ENCODE measurements at places on chromosomes 6 and 20.

GRCh38 chr20:62662422-62662821, 20.1 kb downstream of the SLCO4A1 start:
- peak; percentile 33 for DNase-seq

GRCh38 chr6:3405182-3405518, 51.7 kb downstream of the SLC22A23 start:
- DNase-seq = peak; percentile 39

DNA sequence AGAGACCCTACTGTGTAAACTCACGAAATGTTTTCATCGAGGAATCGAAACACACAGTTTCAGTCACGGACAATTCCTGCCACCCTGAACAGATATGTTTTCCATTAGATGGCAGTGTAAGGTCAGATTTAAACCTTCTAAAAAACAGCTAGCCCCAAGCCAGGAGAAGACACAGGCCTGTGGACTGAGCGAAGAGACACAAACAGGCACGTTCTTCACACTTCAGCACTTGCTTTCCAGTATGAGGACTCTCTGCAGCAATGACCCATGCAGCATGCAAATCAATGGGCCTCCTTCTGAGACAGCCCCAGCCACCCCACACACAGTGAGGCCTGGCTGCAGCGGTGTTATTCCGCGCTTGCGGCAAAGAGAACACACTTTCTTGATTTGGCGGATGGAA, 31.9 kb downstream of the HUS1B start:
- peak; percentile 70 for DNase-seq

DNA sequence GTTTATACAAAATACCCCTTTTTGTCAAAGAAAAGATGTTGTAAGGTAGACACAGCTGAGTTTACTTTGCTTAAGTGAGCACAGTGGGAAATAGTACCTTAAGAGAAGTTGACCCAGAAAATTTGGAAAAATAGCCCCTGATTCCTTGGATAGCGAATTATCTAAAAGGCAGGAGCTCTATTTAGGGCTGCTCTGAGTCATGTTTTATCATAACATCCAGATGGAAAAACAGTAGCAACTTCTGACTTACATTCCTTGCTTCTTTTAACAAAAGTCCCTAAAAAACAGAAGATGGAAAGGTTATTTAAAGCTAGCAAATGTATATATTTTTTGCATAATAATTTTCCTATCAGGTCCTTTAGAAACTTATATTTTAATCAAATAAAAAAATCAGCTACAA, 59.0 kb downstream of the THEMIS start:
- DNase-seq = peak; percentile 24

DNA sequence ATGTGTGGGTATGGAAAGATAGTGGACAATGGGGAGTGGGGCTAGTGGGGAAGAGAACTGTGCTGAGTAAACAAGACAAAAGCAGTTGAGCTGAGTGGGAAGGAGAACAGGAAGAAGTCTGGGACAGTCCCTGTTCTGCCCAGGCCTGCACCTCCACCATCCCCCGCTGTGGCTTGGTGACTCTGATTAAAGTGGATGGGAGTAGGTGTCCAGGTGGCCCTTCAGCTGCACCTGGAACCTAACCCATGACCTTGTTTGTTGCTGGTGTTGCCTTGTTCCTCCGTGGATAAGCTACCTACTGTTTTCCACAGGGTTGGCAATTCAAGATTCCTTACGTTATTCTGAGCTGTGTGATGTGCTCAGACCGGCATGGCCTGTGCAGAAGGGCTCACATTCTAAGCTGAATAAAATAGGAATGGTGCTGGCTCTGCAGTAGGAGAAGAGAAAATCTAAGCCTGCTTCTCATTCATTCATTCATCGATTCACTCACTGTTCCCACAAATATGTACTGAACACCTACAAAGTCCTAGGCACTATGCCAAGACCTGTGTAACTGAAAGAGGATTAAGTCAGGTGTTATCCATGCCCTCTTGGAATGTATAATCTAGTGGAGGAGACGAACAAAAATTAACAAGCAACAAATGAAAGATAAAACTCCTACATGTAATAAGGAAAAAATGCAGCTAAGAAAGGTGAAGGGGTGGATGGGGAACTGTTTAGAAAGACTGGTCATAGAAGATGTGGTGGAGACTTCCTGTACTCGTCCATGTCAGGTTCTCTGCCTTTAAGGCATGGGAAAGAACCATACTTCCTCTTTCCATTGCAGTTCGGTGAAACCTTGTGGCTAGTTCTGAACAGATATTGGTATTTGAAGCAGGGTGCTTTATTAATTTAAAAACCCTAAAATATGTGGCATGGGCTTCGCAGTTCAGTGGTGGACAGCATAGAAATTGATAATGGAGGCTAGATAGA, 10.1 kb upstream of the CALHM6 start:
- no peak for DNase-seq

DNA sequence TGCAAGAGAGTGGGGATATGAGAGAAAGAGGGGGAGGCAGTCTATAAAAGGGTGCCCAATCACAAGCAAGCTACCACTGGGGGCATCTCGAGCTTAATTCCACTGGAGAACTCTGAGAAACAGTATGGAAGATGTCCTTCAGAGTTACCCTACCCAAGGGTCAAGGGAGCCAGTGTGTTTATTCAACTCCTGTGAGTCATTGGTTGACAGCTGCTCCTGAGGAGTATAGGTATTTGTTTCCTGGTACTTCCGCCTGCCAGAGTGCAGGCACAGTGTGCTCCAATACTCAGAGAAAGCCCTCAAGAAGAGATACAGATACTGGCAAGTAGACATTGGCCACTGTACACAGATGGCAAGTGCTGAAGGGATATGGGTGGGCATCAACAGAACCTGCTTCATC, 49.5 kb downstream of the ARHGAP40 start:
- no peak for DNase-seq

DNA sequence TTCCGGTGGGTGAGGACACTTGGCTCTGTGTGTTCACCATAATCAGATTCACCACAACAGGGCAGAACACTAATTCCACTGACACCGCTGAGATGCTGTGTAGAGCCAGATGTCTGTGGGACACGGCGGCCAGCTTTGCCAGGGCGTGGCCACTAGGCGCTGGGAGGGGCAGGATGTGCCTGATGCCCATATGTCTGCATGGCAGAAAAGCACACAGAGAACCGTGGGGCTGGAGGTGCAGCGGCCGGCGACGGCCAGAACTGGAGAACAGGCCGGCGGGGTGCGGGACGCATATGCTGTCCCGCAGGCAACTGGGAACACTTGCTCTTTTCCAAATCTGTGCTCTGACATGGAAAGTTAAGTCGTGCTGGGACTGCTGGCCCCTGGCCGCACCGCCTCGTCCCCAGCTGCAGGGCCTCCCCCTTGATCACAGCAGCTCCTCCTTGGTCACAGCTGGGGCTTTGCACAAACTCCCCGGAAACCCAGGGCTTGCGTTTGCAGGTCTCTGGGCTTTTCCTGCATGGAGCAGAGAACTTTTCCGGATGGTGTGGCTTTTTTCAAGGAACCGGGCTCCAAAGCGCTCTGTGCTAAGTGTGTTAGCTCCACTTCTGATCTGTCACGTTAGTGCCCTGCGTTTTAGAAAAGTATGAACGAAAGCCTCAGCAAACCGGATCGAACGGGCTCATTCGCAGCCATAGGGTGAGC, 31.1 kb downstream of the NTSR1 start:
- no peak for DNase-seq

- peak; percentile 95 for DNase-seq
These were observed 132.2 kb downstream of the SNX5 start for GRCh38 chr20:17836303-17836861.

GRCh38 chr6:4384656-4385055, 249.3 kb upstream of the ECI2 start:
- no peak for DNase-seq

DNA sequence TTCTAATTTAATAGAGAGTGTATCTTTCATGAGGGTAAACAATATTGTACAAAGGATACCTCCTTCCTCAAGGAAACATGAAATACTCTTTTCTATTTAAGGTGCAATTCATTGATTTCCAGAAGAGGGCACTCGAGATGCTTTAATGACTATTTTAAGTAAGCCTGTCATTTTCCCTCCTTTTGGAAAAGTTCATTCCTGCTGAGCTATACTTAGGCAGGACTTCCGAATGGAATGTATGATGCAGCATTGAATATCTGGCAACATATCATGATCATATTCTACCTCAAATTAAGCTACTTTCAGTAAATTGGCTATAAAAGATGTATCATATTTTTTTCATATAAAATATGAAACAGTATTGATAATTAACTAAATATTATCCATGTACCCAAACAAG, 5.0 kb downstream of the DST start:
- peak; percentile 79 for DNase-seq

DNA sequence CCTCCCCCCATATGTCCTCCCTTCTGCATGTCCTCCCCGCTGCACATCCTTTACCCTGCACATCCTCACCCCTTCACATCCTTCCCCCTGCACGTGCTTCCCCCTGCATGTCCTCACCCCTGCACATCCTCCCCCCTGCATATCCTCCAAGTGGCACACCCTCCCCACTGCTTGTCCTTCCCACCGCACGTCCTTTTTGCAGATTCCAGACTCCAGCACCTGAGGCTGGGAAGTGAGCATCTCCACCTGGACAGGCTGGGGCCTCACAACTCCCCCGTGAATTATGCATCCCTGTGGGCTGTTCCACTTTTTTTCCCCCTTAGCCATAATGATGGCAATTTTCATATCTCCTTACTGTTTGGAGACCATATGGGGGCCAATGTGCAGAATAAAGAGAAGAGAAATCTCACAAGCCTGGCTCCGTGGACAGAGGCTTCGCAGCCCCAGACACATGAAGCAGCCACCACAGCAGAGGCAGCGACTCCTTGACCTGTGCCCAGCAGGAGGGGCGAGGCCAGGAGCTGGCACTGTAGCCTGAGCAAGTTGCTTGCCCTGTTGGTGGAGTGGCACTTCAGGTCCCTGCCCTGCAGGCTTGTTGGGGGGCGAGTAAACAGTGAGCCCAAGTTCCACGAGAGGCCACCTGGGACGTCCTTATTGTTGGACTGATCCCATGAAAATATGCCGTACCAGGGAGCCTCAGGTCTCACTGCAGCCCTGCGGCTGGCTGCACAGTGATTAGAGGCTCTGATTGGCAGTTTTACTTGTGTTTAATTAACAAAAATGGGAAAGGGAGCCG, 113.1 kb downstream of the SYNDIG1 start:
- no peak for DNase-seq

DNA sequence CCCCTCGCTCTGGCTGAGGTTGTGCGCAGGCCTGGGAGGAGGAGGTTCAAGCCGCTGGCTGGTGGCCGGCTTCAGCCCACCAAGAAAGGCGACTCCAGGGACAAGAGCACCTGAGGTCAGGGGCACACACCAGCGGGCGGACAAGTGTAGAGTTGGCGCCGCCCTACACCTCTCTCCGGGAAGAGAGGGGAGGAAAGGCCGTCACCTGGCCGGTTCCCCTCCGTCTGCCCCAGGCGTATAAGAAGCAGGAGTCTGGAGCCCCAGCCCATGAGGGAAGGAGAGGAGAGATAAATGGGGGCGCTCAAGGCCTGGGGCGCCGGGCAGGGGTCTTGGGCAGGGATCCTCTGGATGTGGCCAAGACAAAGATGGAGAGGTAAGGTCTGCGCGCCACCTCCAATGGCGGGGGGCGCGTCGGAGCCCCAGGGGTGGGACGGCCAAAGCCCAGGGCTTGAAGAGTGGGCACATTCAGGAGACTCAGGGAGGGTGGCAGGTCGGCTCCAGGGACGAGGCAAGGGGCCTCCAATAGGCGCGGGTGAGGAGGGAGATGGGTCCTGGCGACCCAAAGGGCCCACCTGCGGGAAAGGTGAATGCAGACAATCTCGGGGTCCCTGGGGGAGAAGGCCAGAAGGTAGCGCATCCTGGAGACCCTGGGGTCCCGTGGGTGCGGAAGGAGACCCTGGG, 826 bp downstream of the RIMS4 start:
- no peak for DNase-seq

GRCh38 chr6:77778527-77778926, 125.7 kb downstream of the MEI4 start:
- no peak for DNase-seq

- DNase-seq = no peak
These were observed 49.3 kb downstream of the FAM50B start for GRCh38 chr6:3898265-3898994.

- DNase-seq = no peak
These were observed 248.3 kb upstream of the AFDN start for GRCh38 chr6:167578371-167578901.

DNA sequence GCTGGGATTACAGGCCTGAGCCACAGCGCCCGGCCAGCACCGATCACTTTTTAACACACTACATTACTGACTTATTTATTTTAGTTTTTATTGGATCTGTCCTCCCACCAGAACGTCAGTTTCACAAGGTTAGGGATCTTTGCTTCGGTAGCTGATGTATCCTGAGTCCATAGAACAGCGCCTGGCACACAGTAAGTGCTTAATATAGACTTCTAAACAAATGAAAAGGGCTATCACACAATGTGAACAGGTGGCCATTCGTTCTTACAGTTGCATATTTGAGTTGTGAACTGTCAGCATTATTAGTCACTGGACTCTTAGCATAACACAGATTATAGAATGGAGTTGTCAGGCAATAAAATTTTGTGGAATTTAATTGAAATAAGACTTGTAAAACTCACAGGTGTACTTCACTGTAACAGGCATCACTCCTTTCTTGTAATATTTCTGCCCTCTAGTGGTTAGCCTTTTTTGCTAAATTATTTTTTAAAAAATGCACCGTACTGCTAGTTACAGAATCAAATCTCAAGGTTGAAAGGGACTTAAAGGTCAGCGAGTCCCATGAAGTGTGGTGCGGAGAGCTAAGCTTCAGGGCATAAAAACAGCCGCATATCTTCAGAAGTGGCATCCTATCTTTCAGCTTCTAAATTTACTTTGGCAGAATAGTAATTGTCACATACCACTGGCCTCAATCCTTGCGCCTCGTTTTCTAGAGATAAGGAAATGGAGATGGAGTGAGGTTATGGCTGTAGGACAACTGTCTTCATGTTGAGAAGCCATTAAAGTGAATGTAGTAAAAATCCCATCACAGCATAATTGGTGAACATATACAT, 3.4 kb upstream of the TBC1D7 start:
- peak; percentile 64 for DNase-seq

- DNase-seq = no peak
These were observed 108.6 kb upstream of the TIAM2 start for GRCh38 chr6:154886471-154886870.

DNA sequence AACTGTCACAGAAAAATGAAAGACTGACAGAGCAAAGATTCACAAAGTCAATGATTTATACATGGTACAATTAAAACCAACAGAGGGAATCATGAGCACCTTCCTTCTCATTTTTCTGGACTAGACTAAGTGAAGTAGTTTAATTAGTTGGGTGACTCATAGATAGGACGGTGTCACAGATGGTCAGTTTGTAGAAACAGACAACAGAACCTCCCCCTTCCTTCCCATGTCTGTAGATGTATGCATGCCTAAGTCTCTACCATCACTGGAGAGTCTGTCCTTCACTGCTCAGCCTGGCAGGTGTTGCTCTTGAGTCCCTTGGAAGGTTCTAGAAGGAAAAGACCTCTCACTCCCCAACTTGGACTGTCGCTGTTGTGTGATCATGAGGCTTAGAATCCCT, 75.4 kb upstream of the EEF1E1 start:
- peak; percentile 25 for DNase-seq
